Neural progenitor cell (in vitro differentiated cells): ENCODE measurements at places on chromosomes 5 and 9.

GRCh38 chr9:105357937-105358336 is 89.9 kb upstream of the FSD1L start:
- no peak for DNase-seq

DNA sequence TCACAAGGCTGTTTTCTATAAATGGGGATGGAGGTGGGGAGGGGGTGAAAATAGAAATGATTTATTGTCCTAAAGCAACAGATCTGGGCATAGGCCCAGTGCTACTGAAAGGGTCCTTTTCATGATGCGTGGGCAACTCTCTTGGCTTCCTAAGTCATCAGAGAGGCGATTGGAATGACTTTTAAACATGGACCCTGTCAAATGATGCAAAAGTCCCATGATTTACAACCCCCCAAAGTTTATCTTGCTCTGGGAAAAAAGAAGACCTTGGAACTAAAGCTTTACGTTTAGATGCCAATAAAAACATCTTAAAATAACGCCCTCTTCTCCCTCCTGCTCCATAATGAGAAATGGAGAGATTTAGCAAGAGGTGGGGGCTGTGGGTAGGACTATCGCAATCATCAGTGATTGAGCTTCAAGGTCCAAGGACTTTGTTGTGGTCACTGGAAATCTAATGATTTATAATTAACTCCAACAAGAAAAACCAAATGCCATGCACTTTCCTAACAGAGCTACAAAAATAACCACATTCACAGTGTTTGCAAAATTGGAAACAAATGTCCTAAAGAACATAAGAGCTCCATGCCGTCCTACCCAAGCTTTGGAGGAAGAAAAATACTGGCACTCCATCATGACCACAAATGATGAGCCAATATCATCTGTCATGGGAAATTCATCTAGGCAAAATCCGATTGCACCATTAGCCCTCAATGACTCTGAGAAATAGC is 167.5 kb upstream of the CLINT1 start:
- no peak for DNase-seq

- no peak for DNase-seq
Observed at GRCh38 chr5:84480873-84481637, 96.4 kb upstream of the EDIL3 start.

GRCh38 chr5:157203417-157203816 is 22.8 kb downstream of the ITK start:
- no peak for DNase-seq

- no peak for DNase-seq
Observed at GRCh38 chr9:33620738-33621439, 96.8 kb downstream of the ANKRD18B start.

DNA sequence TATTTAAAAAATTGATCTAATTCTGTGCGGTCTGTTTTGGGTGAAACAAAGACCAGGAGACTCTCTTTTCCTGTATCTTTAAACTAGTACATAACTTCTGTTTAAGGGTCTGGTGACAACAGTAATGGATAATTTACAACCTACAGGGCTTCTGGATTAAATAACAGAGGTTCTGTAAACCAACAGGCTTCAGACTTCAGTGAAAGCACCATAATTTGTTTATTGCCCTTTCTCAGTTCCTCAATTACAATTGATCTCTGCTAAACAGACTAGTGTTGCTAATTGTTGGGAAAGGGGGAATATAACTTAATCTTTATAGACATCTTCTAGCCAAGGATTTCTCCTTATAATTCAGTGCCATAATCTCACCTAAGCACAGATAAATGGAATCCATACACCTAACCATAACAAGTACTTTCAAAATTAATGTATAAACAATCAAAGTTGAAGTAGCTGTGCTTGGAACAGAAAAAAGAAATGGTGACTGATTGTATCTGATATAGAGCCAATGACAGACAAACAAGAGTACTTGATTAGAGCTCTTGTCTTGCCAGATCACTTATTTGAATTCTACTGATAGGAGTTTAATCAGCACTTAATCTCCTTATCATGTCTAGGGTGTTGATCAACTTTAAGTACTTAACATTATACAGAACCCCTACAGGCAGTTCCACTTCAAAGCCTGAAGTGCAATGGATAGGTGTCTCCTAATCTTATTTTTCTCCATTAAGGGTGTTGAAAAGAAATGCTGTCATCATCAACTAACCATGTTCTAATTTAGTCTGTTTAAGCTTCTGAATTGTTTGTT is 536.0 kb downstream of the NR2F1-AS1 start:
- no peak for DNase-seq

DNA sequence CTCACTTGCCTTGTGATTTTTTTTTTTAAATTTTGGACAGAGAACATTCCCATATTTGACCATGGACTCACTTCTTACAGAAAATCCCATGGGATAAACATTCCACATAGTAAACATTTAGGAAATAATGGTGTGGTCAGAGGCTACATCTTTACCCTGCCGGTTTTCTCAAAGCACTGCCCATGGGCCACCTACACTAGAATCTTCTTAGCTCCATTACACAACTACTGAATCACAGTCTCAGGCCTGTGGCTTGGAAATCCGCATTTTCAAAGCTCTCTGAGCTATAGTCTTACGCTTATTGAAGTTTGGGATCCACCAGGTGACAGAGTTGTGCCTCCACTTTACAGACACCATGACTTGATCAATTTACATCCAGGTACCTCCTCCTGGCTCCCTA is 39.4 kb downstream of the ALG2 start:
- DNase-seq: no peak

- DNase-seq: no peak
Observed at GRCh38 chr5:59001154-59001553, 418.3 kb downstream of the RAB3C start.

DNA sequence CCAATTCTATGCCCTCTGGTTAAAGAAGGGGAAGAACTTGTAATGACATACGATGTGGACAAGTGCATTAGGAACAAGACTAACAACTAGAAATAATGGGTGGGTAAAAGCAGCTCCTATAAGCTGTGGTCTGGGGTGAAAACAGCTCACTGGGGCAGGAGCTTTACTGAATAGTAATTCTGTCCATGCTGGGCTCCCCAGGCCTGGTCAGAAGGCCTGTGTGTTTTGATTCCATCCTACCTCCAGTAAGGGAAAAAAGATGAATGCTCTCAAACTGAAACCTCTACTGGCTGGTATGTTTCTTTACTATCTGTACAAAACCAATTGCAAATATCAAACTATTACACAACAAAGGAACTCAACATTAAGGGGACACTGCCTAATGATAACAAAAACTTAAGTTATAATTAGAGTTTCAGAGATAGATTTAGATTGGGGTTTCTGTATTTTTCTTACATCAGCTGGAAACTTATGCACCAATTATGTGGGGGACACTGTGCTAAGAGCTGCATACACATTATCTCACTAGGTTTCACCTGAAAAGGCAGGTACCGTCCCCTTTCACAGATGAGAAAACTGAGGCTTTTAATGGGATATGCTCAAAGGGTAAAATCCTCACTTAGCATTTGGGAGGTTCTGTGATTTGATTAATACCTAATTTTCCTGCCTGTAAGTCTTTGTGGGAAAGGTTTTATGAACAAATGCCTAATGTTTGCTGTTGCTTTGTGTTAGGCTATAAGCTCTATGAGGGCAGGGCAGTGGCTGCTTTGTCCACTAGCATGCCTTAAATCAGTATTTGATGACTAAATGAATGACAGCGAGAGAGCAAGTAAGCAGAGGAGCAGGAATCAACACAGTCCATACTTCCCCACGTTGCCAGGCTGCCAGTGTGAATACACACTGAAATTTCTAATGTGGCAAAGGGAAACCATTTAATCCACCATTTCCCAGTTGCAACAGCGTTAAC is 53.6 kb downstream of the ELL2 start:
- no peak for DNase-seq

GRCh38 chr5:151662805-151663204 is 23.9 kb downstream of the SPARC start:
- DNase-seq: no peak

DNA sequence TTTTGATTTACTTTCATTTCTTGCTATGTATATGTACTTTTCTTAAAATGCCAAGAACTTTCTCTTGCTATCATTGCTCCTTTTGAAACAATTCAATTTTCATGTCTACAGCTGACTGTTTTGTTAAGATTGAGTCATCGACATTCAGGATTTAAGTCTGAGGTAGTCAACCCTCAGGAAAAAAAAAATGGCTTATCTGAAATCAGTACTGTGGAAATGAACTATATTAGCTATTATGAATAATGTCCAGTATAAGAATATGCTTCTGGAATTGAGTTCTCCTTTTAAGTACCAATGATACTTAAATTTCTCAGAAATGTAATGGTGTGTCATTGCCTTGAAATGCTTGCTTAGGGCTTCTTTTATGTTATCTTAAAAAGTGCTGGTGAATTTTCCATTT is 37.9 kb downstream of the TNFAIP8 start:
- no peak for DNase-seq

- DNase-seq: peak; percentile 3
Observed at GRCh38 chr5:173090639-173091038, 34.5 kb downstream of the CREBRF start.

GRCh38 chr5:63245271-63245670 is 666.7 kb downstream of the LRRC70 start:
- no peak for DNase-seq

DNA sequence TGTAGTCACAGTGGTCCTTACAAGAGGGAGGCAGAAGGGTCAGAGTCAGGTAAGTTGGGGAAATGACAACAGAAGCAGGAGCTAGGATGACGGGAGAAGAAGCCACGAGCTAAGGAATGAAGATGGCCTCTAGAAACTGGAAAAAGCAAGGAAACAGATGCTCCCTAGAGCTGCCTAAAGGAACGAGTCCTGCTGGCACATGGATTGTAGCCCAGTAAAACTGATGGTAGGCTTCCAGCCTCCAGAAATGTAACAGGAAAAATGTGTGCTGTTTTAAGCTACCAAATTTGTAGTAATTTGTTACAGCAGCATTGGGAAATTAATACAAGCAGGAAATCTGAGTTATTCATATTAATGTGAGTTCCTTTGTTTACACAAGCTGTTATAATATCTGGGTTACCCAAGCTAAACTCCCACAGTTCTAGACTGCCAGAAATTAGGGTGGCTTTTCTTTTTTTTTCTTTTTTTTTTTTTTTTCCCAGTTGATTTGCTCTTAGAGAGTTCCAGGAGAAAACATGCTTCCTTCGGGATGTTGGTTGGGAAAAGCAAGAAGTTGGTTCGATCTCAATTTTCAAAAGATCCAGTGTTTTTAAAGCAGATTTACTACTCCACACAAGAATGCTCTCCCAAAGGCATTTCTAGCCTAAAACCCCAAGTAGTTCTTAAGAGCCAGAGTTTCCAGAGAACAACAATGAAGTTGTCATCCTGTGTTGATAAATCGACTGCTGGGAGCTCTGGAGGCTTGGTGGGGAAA is 400.0 kb upstream of the SLC24A2 start:
- no peak for DNase-seq

GRCh38 chr9:78406146-78406545 is 109.2 kb downstream of the PSAT1 start:
- DNase-seq: no peak

GRCh38 chr9:3746296-3747275 is 220.8 kb upstream of the RFX3 start:
- DNase-seq: no peak

- DNase-seq: peak; percentile 82
Observed at GRCh38 chr5:179763215-179763945, 30.4 kb upstream of the LTC4S start.

DNA sequence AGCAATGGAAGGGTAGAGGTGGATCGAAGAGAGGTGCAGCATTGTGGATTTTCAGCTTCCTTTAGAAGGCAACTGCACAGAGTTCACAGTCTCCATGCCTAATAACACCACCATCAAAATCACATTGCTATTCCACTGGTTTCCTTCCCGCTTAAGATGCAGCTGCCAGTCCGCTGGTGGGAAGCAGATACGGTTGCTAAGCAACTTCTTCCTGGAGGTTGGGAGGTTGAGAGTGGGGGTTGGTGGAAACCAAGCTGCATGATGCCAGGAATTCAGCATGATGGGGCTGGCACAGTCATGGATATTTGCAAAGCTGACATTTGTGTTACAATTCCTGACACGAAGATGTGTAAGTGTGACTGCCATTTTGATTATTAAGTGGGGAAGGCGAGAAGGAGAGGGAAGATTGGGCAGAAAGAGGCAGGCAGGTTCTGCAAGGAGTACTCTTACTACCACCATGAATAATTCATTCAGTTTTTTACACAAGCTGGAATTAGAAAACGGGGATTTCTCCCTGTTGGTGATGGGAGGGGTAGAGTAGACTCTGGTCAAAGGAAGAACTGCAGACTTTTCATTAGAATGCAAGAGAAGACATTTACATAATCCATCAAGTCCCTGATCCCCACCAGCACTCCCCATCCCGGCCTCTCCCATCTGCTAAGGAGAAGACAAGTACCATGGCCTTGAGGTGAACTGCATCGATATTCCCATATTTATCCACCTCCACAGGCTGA is 87.5 kb downstream of the GLDC start:
- DNase-seq: peak; percentile 15

- DNase-seq: no peak
Observed at GRCh38 chr9:93365427-93366118, 85.9 kb upstream of the FAM120A start.

DNA sequence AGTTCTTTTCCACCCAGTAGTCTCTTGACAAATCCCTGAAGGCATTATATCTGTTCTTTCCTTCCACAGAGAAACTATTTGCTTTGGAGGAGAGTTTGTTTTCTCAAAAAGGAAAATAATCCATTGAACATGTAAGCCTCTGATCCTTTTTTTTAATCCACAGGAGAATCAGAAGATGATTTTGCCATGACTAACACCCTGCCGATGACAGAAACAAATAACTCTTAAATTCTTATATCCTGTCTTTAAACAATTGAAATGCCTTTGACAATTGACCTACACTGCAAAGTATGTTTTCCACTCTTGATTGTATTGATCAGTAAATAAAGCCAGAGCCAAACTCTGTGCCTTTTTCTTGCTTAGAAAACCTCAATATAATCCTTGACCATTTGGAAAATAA is 666.4 kb upstream of the CTNND2 start:
- no peak for DNase-seq

- no peak for DNase-seq
Observed at GRCh38 chr5:139147483-139148087, 50.6 kb downstream of the SIL1 start.

DNA sequence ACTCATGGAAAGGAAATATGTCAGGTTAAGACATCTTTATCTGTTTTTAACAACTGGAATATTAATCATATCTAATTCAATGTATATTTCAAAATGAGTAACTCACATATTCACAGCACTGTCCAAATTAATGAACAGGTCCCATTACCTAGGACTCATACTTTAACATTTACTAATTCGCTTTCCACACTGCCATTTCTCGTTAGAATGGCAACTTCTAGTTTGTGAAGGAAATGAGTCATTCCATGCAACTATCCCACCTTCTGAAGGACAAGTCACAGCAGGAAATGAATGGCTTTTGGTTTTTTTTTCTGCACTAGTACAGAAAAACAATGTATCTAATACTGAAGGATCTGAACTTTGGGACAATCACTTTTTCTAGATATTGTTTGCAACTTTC is 24.6 kb upstream of the IFNK start:
- DNase-seq: no peak

GRCh38 chr5:151624476-151624875 is 33.3 kb upstream of the FAT2 start:
- peak; percentile 21 for DNase-seq
